Smooth muscle cell of the umbilical artery (primary cell): ENCODE measurements at places on chromosomes 6 and 20. TPM values are rescaled to one million over a fixed set of nuclear protein-coding genes. Genes with fewer than 3 reads are reported as not detected.

Gene BNIP5
- total RNA-seq = not detected in 2 replicates

Gene STMND1
- not detected in 2 replicates for total RNA-seq

Gene FOXS1
- total RNA-seq = 1.1 and 1.2 TPM in 2 replicates

Gene TP53TG5
- total RNA-seq = not detected in 2 replicates
